ENCODE measurements at places on chromosomes 4 and X. TPM values are rescaled to one million over a fixed set of nuclear protein-coding genes. Genes with fewer than 3 reads are reported as not detected.

The PRDM8 gene
- total RNA-seq: 23.1 TPM

The PAGE2B gene
- total RNA-seq: not detected

The TRPC5OS gene
- not detected for total RNA-seq

The GPAT3 gene
- total RNA-seq: 0.93 TPM

The FAM184B gene
- not detected for total RNA-seq

The MSANTD1 gene
- 0.10 TPM for total RNA-seq

The PROM1 gene
- total RNA-seq: not detected

The ARHGEF38 gene
- total RNA-seq: not detected

The SLC2A9 gene
- 1.8 TPM for total RNA-seq

The TEX13D gene
- total RNA-seq: not detected

The MAGEC3 gene
- total RNA-seq: not detected

The PNPLA4 gene
- total RNA-seq: 8.3 TPM

DNA sequence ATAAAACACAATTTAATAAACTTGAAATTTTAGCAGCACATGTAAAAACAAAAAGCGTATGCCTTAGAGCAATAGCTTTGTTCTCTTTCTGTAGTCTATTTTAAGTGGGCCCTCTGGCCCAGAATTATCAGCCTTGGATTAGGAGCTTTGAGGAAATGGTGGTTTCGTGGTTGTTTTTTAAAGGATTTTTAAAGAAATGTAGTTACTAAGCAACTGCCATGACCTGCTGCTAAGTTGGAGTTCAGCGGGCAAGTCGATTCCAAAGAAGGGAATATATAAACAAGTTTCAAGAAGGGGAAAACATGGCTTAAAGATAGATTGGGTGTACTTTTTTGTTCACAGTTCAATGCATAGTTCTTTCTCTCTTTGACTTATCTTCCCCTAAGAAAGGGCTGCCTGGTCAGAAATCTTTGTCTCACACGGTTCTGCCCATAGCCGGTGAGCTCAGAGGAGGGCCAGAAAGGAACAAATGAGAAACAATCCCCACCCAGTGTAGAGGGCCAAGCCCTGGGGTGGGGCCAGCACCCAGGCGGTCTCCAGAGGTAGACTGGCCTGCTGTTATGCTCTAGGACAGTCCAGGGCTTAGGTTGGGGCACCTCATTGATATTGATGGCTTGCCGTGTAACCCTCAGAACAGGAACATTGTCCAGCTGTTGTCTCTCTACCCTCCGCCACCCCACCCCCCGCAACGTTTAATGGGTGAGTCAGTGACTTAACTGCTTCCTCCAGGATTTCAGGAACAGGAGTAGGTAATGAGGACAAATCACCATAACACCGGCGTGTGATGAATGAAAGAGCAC is 32.5 kb downstream of the DLG3 start:
- DNase-seq: peak; percentile 49
- H3K4me1 ChIP-seq: peaks cover 62% of the 10 kb centered on the region
- peak overlapping the region; percentile 75 for H3K4me3 ChIP-seq
- no peaks in the 10 kb centered on the region for H3K36me3 ChIP-seq

DNA sequence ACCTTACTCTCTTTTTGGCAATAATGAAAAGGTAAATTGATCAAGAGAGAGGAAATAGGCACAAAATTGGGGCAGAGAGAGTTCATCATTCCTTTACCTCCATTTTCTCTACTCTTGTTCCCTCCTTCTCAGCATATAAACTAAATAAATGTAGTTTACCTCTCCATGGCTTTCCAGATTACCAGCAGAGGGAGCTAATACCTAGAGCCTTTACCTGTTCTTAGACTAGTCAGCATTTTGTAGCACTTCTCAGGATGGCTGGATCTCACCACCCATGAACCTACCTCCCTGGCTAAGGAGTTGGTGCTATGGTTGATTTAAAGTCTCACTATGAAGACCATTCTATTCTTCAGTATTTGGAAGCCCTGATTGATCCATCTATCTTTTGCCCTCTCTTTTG is 15.7 kb downstream of the OFD1 start:
- H3K4me3 ChIP-seq: no peak overlapping the region
- no peaks in the 10 kb centered on the region for H3K27me3 ChIP-seq
- H3K36me3 ChIP-seq: 0 out of 2 replicates have a peak, but pooled peaks cover 5% of the 10 kb centered on the region
- H3K4me1 ChIP-seq: peaks cover 15% of the 10 kb centered on the region
- peak; percentile 25 for DNase-seq

GRCh38 chr4:101037938-101038413 is 309.4 kb downstream of the PPP3CA start:
- peaks cover 20% of the 10 kb centered on the region for H3K4me1 ChIP-seq
- no peak overlapping the region for H3K27ac ChIP-seq
- H3K4me3 ChIP-seq: no peak overlapping the region

DNA sequence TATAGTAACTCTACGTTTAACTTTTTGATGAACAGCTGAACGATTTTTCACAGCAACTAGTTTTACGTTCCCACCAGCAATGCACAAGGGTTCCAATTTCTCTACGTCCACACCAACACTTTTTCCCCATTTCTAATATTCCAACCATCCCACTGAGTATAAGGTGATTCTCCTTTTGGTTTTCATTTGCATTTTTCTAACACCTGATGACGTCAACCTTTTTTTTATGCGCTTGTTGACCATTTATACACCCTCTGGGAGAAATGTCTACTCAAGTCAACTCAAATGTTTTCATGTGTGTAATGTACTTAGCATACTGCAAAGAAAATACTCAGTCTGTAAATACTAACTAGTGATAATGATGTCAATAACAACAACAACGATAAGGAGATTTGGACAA is 177.2 kb upstream of the TENM3 start:
- no peak overlapping the region for H3K4me3 ChIP-seq
- H3K27me3 ChIP-seq: no peaks in the 10 kb centered on the region
- peaks cover 24% of the 10 kb centered on the region for H3K4me1 ChIP-seq
- H3K27ac ChIP-seq: no peak overlapping the region
- DNase-seq: no peak
- H3K36me3 ChIP-seq: no peaks in the 10 kb centered on the region

DNA sequence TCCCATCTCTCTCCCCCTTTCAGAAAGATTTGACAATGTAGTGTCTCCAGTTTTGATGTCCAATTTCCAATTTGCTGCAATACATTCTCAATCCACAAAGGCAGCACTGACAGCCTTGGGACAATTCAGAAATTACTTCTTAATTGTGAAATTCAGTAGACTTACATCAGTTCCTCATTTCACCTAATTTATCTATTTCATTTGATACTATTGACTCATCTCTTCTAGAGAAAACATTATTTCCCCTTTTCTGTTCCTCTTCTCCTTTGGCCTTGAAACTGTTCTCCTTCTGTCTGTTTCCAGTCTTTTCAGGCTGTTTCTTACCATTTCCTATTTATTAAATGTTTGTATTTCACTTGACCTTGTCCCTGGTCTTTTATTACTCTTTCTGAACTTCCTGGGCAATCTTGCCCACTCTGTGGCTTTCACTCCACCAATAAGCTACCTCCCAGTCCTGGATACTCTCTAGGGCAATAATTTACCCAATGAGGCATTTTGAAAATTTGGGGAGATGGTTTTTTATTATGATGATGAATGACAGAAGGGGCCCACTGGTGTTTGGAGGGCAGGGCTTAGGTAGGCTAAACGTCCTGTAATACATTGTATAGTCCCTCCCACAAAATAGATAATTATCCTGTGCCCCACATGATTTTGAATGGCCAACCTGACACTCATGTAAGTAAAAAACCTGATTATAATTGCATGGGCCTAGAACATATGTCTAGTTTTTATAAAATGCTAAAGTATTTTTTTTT is 498.0 kb upstream of the BOD1L1 start:
- peaks cover 54% of the 10 kb centered on the region for H3K4me1 ChIP-seq
- no peak overlapping the region for H3K4me3 ChIP-seq
- DNase-seq: no peak
- H3K36me3 ChIP-seq: peaks cover 56% of the 10 kb centered on the region

- no peak for DNase-seq
- H3K36me3 ChIP-seq: no peaks in the 10 kb centered on the region
- H3K27me3 ChIP-seq: no peaks in the 10 kb centered on the region
- H3K27ac ChIP-seq: no peak overlapping the region
Observed at GRCh38 chr4:107472265-107472948, 247.6 kb downstream of the PAPSS1 start.

DNA sequence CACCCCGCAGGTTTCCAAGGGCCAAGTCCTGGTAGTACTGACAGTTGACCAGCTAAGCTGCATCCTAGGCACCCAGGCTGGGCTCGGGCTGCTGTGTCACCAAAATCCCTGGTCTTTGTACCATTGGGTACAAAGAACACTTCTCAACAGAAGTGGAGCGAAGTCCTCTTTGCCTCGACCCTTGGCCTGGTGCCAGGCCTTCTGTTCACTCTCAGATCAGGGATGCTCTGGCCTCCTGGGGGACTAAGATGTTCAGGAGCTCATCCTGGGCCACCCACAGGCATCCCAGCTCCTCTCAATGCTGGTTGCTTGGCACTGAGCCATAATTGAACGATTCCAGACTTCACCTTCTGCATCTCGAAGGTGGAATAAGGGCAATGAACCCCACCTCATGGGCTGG is 13.8 kb upstream of the SLC2A9 start:
- no peak overlapping the region for H3K27ac ChIP-seq
- H3K36me3 ChIP-seq: no peaks in the 10 kb centered on the region
- no peak overlapping the region for H3K4me3 ChIP-seq

GRCh38 chr4:8538703-8539567 is 41.3 kb upstream of the GPR78 start:
- H3K27me3 ChIP-seq: peaks cover 22% of the 10 kb centered on the region
- H3K4me1 ChIP-seq: peaks cover 27% of the 10 kb centered on the region
- H3K36me3 ChIP-seq: peaks cover 4% of the 10 kb centered on the region
- peak; percentile 82 for DNase-seq

DNA sequence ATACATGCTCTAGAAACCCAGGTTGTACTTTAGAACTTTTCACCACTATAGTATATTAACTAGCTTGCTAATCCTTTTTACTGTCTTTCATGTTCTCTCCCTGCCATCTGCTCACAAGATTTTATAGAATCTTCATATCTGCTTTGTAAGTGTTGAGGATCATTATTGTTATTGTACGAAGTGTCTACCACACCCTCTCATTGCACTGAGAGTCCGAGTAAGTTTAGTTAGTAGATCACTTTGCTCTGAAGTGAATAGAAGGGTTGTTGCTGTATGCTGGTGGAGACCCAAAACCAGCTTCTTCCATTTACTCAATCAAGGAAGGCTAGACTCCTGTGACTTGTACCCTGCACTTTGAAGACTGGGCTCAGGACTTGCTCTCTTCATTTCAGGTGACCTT is 17.1 kb downstream of the GAB1 start:
- no peak overlapping the region for H3K27ac ChIP-seq
- peaks cover 44% of the 10 kb centered on the region for H3K4me1 ChIP-seq
- no peaks in the 10 kb centered on the region for H3K27me3 ChIP-seq
- H3K36me3 ChIP-seq: no peaks in the 10 kb centered on the region
- DNase-seq: no peak

GRCh38 chrX:34734383-34734782 is 77.3 kb upstream of the TMEM47 start:
- peak overlapping the region; percentile 49 for H3K27ac ChIP-seq
- DNase-seq: peak; percentile 7
- H3K36me3 ChIP-seq: no peaks in the 10 kb centered on the region

GRCh38 chrX:130771648-130772047 is 131.4 kb downstream of the ENOX2 start:
- peaks cover 3% of the 10 kb centered on the region for H3K27me3 ChIP-seq
- no peaks in the 10 kb centered on the region for H3K36me3 ChIP-seq
- peak overlapping the region; percentile 92 for H3K27ac ChIP-seq
- DNase-seq: no peak
- H3K4me3 ChIP-seq: peak overlapping the region; percentile 32

DNA sequence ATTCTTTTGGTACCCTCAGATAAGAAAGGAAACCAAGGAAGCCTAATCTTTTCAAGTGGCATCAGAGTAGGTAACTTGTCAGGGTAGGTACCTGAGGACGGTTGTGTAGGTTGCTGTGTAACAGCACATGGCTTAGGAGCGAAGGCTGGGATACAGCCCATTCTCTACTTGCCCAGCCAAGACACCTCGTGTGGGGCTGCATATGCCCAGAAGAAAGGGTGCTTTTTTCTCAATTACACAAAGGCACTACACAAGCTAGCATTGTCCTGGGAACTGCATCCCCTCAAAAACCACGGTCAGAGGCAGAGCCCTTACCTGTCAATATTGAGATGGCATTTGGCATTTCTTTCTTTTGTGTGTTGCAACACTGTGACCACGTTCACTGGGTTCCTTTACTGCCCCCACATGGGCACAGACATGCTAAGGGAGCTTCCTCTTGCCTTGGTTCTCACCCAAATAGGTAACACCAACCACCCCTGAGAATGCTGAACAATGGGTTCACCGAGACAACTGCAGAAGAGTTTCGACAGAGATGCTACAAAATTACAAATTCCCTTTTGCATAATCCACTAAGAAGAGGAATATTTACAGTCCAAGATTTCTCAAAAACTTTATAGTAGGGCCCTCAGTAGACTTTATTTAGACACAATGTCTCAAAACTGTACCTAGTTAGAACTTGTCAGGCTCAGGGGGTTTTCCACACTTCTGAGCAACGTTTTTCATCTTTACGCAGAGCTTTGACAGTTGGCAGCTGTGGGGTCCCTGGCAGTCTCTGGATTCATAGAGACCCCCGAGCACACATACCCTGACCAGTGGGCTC is 35.8 kb upstream of the TNIP3 start:
- H3K4me1 ChIP-seq: peaks cover 7% of the 10 kb centered on the region
- no peaks in the 10 kb centered on the region for H3K27me3 ChIP-seq
- H3K36me3 ChIP-seq: no peaks in the 10 kb centered on the region
- no peak overlapping the region for H3K27ac ChIP-seq
- no peak overlapping the region for H3K4me3 ChIP-seq

GRCh38 chr4:77074381-77074831 is 1.4 kb downstream of the CCNI start:
- DNase-seq: no peak
- no peak overlapping the region for H3K27ac ChIP-seq
- peaks cover 9% of the 10 kb centered on the region for H3K27me3 ChIP-seq
- H3K36me3 ChIP-seq: peaks cover 4% of the 10 kb centered on the region
- H3K4me3 ChIP-seq: no peak overlapping the region
- H3K4me1 ChIP-seq: peaks cover 28% of the 10 kb centered on the region

DNA sequence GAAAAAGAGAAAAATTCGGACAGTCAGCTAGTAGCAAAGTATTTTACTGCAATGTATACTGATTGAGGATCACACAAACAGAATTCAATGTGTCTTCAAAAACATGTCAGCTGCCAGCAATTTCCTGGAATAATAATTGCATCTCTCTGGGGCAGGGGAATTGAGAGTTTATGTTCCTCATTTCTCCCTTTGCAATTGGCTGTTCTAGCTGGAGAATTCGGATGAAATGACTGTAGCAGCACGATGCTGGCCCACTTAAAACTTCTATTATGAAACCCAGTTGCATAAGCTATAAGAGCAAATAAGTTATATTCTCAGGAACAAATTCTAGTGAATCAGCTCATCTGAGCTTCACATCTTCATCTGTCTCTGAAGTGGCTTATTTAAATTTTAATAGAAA is 99.9 kb upstream of the CPEB2 start:
- no peak overlapping the region for H3K27ac ChIP-seq
- H3K4me3 ChIP-seq: no peak overlapping the region
- H3K27me3 ChIP-seq: peaks cover 6% of the 10 kb centered on the region
- H3K36me3 ChIP-seq: no peaks in the 10 kb centered on the region
- DNase-seq: no peak
